ENCODE measurements at places on chromosomes 11 and 22. TPM values are rescaled to one million over a fixed set of nuclear protein-coding genes. Genes with fewer than 3 reads are reported as not detected.

Gene IFITM2
- 312 TPM for total RNA-seq

Gene C11orf21
- total RNA-seq: not detected

Gene OR5AS1
- total RNA-seq: not detected

Gene POU2AF2
- not detected for total RNA-seq

Gene GGT5
- 114 TPM for total RNA-seq

Gene TMA7B
- not detected for total RNA-seq

Gene EFCAB6
- 1.5 TPM for total RNA-seq

Gene DLG2
- total RNA-seq: 1.6 TPM

Gene RASSF10
- total RNA-seq: not detected

Gene GANAB
- 265 TPM for total RNA-seq

Gene ALG9
- 21.2 TPM for total RNA-seq

Gene PARVA
- total RNA-seq: 50.7 TPM

Gene TXNRD2
- total RNA-seq: 6.7 TPM

Gene CALCB
- total RNA-seq: 0.09 TPM

Gene TMEM86A
- 1.2 TPM for total RNA-seq

Gene CARD18
- total RNA-seq: not detected

Gene CARD16
- total RNA-seq: 2.6 TPM

Gene CYP2D6
- not detected for total RNA-seq

Gene EXT2
- 122 TPM for total RNA-seq

Gene NEAT1
- total RNA-seq: 34.4 TPM

All from pericardium fibroblast (primary cell).